ENCODE measurements at places on chromosomes 6 and 20.

DNA sequence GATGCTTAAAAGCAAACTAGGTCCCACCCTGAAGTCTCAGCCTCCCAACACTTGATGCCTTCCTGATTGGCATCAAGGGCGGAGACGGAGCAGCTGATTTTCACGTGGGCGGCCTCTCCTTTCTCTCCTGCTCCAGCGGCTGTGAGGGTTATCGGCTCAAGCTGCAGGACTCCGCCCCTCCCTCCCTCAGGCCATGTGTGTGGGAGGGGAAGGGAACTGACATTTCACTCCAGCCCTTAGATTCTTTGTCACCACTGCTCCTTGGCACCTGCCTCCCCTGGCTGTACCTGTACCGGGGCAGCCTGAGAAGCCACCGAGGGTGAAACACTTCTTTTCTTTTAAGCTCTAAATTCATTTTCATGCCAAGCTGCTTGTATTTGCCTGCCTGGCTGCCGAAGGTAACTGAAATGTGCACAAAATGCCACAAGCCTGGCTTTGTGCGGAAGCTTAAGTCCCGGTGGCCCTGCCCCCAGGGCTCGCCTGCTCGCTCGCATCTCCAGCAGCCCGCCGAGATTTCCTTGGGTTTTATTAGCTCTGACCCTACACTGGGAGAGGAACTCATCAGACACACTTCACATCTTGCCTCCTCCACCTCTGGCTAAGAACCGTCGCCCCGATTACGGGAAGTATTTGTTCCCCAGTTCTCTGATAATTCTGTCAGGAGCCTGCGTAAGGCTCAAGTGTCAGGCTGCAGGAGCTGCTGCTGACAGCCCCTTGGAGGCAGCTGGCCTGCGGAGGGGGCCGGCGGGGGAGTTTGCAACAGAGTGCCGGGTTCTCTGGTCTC lies 9.6 kb upstream of the CPNE5 start:
- no peak for DNase-seq

GRCh38 chr6:136087986-136088385 lies 162.1 kb downstream of the MTFR2 start:
- no peak for DNase-seq

- DNase-seq = no peak
Observed at GRCh38 chr6:143620447-143620846, 57.3 kb upstream of the PHACTR2 start.

DNA sequence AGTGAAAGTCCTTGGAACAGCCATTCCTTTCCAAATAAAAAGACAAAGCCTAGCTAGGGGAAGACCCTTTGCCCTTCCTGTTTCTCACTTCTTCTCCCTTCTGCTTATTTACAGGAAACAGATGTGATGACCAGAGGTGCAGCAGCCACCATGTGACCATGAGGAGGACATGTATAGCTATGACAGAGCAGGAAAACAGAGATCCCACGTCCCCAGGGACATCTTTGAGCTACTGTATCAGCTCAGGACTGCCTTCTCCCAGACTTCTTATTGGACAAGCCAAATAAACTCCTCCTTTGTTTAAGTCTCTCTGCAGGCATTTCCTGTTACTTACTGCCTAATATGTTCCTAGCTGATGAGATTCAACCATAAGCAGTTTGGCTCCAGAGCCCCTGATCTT lies 133.1 kb upstream of the MLN start:
- no peak for DNase-seq

- DNase-seq = no peak
Observed at GRCh38 chr20:18754030-18754652, 59.4 kb upstream of the SCP2D1 start.

DNA sequence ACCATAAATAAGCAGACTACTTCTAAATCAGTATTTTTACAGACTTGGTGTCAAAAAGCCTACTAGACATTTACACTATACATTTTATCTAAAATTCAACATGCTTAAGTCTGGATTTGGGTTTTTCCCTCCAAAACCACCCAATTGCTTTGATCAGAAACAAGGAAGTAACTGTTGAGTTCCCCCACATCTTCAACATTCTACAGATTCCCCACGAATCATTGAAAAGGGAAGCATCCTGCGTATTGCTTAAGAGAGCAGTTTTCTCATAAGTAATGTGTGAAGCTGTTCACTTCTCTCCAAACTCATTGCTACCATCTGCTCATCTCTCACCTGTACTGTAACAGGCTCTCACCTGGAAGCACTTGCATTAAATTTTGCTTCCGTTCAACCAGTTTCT lies 36.4 kb upstream of the RNF144B start:
- DNase-seq = no peak

GRCh38 chr6:161511447-161512095 lies 237.7 kb upstream of the AGPAT4 start:
- DNase-seq = no peak

- no peak for DNase-seq
Observed at GRCh38 chr20:47024461-47024937, 129.9 kb downstream of the EYA2 start.

DNA sequence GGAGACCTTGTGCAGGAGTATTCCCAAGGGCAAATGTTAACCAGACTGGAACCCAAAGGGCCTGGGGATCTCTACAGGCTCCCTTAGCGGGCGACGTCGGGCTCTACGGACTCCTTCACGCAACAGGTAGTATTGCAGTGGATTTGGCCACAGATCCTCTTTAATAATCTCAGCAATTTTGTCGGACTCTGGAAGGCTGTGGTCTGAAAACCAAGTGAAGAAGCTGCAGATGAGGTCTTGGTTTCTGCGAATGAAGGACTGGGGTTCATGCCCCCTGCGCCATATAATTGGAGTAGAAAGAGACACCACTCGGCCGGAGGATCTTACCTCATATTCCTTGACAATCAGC lies 1.3 kb downstream of the TSPYL1 start:
- DNase-seq = no peak

GRCh38 chr6:30263734-30264133 lies 50.5 kb upstream of the TRIM26 start:
- DNase-seq = no peak

DNA sequence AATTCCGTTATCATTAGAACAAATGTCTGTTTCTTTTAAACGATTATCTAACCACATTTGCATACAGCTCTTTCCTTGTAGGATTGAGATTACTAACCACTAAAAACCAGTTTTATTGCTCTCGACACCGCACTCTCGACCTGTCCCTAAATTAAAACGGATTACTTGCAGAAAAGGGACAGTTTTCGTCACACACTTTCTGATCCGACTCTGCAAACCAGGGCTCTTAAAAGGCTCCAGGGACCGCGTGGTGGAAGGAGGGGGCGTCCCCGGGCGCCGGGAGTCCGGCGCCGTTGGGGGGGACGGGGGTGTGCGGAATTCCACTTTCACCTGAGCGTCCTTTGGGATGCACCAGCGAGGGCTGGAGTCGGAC lies 731 bp downstream of the MAK start:
- peak; percentile 10 for DNase-seq

GRCh38 chr6:169798764-169799473 lies 47.5 kb downstream of the ERMARD start:
- DNase-seq = no peak

DNA sequence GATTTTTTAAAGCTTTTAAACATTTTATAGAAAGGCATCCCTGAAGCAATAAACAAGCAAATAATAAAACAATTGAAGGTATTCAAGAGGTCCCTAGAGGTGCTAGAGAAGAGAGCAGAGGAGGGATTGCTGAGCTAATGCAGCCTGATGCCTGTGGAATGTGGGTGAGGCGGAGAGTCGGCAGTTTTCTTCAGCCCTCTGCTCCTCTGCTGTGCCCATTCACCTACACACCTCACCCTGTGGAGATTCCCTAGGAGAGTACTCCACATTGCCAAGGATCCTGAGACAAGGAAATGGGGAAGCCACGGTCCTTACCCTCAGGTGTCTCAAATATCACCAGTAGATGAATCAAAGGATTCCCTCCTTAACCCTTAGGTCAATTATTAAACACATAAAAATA lies 199.8 kb upstream of the POU3F2 start:
- DNase-seq = no peak

DNA sequence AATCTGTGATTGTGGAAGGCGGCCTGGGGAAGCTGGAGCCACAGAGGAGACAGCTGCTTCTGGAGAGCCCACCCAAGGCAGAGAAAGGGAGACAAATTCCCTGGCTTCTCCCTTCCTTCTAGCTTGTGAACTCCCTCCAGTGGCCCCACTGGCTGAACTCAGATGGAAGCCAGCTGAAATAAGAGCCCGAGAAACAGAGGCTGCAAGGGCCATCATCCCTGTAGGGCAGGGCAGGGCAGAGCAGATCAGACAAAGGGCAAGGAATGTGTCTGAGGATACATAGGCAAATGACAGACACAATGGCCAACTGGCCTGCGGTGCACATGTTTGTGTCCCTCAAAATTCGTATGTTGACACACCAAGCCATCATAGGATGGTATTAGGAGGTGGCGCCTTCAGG lies 25.3 kb downstream of the MDFI start:
- DNase-seq = no peak

DNA sequence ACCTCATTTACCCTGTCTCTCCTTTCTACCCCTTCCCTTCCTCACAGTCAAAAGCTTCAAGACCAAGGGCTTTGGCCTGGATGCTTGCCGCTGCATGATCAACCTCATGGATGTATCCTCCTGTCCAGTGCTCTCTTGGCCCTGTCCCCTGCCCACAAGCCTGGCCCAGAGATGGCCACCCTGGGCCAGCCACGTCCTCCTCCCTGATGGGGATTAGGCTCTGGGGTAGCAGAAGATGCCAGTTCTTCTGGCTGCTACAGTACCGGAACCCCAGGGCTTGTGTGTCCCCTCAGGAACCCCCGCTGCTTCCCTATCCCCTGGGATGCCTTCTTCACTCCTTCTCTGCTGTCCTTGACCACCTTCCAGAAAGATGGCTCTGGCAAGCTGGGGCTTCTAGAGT lies 22.3 kb downstream of the CAPN11 start:
- DNase-seq = no peak

GRCh38 chr6:16544521-16544920 lies 216.7 kb downstream of the ATXN1 start:
- DNase-seq = no peak

- no peak for DNase-seq
Observed at GRCh38 chr6:148682990-148683389, 63.8 kb upstream of the UST start.

DNA sequence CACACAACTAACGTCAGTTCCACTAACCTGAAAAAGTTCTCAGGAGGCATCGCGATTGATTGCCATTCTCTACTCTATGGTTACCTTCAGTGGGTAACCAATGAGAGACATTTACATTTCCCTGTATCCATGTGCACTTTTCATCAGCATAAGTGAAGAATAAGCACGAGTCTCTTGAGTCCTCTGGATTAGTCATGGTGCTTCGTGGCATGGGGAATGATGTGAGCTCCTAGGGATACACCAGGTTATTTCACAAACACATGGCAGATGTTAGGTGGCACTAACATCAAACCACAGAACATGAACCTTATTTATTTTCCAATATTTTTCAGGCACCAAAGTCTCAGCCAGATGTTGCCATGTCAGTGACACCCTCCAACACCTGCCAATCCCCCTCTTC lies 64.0 kb downstream of the FYN start:
- DNase-seq = no peak

DNA sequence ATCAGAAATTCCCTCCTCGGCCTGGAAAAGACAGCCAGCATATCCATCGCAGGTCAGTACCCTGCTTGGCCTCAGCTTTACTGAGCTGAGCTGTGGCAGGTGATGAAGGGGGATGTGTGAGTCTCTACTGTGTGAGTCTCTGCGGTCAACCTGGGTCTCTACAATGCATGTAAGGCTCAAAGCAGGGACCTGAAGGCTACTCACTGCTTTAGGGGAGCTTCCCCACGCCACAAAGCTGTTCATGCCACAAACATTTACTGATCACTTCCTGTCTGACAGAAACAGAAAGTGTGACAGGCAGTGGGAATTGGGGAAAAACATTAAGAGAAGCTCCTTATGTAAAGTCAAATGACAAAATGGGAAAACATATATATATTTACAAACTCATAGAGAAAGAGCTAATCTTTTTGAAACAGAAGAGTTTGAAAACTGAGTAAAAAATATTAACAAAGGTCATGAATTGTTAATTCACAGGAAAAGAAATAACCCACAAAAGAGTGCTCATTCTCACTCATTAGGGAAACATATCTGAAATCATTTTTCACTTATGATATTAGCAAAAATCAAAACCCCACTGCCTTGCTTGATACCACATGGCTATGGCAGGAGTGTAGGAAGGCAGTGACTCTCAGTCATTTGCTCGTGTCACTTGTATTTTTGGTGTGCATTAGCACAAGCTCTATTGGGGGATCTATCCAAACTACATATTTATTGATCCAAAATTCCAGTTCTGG lies 5.8 kb downstream of the BTN3A3 start:
- peak; percentile 24 for DNase-seq

GRCh38 chr20:62812181-62812906 lies 4.5 kb upstream of the COL9A3 start:
- DNase-seq = no peak

DNA sequence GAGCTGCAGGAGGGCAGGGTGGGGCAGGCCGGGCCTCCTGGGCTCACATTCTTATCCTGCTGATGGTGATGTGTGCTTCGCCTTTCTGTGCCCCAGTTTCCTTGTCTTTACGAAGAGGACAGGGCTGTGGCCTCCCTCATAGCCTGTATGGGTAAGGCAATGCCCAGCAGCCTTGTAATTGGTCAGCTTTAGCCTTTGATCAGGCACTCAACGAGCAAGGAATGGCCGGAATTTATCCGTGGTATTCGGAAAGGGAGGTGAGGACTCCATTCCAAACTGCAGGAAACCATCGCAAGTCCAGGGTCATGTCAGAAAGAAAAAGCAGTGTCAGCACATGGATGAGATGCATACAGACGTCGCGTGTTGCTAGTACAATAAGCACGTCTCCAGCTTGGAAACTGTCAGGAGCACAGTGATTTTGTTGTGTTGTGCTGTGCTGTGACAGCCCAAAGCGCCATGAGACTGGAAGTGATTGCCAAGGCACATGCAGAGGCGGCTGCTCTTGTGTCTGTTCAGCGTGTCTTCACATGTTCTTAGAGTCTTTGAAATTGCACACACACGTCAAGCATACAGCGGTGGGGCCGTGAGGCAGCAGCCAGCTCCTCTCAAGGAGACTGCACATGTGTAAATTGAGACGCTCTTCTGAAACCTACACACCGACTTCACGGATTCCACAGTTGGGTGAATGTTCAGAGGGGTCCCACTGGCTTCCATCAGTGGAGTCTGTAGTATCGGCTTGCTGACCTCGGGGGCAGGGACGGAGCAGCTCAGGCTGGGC lies 6.2 kb downstream of the SS18L1 start:
- no peak for DNase-seq

- no peak for DNase-seq
Observed at GRCh38 chr6:17392978-17393891, at the start of gene CAP2. CAP2 (plus strand) TSS chr6:17393595; CDS start chr6:17421556, 27,961 bp downstream.

- no peak for DNase-seq
Observed at GRCh38 chr6:130000526-130001421, 17.6 kb upstream of the L3MBTL3 start.

DNA sequence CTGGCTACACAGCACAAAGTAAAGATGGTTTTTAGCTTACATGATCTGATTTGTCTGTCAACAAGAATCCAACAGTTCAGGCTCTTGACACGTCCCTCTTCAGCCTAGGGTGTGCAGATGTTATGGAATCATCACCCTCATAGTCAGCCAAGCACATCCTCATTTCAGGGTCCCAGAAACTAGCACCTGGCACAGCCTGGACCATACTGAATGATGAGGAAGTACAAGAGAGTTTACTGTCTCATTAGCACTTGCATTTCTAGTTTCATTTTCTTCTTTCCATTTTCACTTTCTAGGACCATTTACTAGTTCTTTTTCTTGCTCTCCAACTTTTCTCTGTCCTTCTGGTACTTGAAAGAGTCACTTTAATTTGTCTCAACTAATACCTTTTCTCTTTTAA lies 6.5 kb downstream of the RIPOR2 start:
- DNase-seq = no peak
